Keratinocyte (primary cell): ENCODE measurements at places on chromosomes 11 and 22.

GRCh38 chr11:6111673-6112072 lies 4.2 kb downstream of the OR56B4 start:
- no peak for DNase-seq

GRCh38 chr11:74957937-74958629 lies 9.0 kb downstream of the SPCS2 start:
- DNase-seq = no peak

GRCh38 chr11:62592146-62592815 lies 958 bp upstream of the TUT1 start:
- DNase-seq = no peak

GRCh38 chr11:131694526-131695424 lies 324.4 kb downstream of the NTM start:
- no peak for DNase-seq

DNA sequence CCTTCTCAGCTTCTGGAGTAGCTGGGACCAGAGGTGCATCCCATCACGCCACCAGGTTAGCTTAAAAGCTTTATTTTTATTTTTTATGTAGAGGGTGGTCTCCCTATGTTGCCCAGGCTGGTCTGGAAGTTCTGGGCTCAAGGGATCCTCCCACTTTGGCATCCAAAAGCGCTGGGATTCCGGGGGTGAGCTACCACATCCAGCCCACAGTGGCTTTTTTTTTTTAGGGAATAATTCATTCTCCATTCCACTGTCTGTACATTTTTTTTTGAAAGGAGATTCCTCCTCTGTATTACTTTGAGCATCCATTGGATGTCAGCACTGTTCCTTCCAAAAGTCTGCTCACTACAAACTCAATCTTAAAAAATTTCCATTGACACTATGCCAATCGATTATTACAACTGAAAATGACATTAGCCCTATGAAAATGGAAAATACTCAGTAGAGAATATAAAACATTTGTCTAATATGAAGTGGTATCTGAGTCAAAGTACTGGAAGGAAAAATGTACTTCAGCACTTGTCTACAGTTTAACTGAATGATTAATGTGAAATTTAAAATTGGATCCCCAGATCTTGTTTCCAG lies 1.3 kb upstream of the LPXN start:
- DNase-seq = no peak

GRCh38 chr11:122923302-122923701 lies 40.7 kb downstream of the JHY start:
- DNase-seq = no peak

DNA sequence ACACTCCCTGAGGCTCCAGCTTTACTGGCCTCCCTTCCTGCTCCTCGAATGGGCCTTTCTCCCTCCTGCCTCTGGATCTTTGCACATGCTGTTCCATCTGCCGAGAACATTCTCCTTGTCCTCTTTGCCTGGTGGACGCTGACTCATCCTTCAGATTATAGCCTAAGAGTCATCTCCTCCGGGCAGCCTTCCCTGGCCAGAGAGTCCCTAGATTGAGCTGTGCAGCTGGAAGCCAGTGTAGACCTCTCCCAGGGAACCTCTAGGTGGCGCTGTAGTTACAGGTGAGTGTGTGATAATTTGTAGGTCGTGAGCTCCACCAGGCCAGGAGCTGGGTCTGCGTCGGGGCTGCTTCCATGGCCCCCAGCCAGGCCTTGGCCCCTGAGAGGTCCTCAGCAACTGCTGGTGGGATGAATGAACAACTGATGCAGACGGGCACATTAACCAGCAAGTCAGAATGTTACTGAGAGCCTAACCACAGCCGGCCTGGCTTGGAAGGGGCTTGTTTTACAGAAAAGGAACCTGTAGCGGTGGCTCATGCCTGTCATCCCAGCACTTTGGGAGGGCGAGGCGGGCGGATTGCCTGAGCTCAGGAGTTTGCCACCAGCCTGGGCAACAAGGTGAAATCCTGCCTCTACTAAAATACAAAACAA lies 8.7 kb downstream of the PNPLA5 start:
- DNase-seq = peak; percentile 53

GRCh38 chr22:16974298-16975084 lies 33.5 kb downstream of the GAB4 start:
- no peak for DNase-seq

DNA sequence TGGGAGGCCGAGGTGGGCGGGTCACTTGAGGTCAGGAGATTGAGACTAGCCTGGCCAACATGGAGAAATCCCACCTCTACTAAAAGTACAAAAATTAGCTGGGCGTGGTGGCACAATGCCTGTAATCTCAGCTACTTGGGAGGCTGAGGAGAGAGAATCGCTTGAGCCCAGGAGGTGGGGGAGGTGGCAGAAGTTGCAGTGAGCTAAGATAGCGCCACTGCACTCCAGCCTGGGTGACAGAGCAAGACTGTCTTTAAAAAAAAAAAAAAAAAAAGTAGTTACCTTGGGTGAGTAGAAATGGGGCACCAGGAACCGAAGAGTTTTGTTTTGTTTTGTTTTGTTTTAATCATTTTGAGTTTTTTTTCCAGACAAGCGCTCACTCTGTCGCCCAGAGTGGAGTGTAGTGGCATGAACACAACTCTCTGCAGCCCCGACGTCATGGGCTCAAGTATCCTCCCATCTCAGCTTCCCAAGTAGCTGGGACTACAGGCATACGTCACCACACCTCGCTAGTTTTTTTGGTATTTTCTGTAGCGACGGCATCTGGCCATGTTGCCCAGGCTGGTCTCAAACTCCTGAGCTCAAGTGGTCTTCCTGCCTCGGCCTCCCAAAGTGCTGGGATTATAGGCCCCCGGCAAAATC lies 15.8 kb downstream of the THAP12 start:
- no peak for DNase-seq

GRCh38 chr11:44811841-44812448 lies 85.2 kb downstream of the TSPAN18 start:
- no peak for DNase-seq

DNA sequence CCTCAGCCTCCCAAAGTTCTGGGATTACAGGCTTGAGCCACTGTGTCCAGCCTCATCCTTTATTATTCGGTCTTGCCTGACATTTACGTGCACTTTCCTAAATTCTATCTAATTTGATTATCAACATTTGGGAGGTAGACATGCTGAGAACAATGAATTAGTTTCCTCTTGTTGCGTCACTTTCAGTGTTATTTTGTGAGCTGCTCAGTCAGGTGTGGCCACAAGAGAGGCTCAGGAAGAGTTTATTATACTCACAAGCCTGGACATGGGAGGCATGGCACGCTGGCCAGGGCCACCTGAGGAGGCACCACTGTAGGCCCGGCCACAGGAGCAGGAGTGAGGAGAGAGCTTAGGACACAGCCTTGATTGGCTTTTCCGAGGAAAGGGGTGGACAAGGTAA lies 59.7 kb upstream of the RBFOX2 start:
- no peak for DNase-seq

DNA sequence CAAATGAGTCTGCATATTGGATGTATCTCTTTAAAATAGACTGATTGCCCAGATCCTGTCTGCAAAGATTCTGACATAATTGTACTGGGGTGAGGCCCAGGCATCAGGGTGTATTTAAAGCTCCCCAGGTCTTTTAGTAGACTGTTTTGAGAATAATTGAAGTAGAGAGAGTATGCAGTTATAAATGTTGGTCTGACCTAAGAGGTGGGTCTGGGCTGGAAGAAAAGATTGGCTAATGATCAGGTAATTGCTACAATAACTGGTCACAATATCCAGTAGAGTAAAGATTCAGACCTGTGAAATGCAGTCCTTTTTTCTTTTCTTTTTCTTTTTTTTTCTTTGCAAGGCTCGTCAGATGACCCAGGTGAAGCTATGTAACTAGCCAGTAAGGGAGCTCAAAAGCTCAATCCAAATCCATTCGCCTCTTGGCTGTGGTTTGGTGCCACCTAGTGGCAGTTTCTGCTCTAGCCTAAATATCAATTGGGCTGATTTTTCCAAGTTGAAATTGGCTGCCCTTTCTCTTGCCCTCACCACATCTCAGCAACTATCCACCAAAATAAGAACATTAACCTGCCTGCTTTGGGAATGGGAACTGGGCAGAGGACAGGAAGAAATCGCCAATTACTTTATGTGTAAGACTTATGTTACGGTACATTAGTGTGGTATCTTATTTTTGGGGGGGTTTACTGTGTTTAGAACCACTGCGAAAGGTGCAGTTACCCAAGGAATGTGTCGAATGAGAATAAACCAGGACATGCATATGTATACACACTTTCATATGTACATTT lies 45.9 kb downstream of the ZNF143 start:
- peak; percentile 32 for DNase-seq

DNA sequence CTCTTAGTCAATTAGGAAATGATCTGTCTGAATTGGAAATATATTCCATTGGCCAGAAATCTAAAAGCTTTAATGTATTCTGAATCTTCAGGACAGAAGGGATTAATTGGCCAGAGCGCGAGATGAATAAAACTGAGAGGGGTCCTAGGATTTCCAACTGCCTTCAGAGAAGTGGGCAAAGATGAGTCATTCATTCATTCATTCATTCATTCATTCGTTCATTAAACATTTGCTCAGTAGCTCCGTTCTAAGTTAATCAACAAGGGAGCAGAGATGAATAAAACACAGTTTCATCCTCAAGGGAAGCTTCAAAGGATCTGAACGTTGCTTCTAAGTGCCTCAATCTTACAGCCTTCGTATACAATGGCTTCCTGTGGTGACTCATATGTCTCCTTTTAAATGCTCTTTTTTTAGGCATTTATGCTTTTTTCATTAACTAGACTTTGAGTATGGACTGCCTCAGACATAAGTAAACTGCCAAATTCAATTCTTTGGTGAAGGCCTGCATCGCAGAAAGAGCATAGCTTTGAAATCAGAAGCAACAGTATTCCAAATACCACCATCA lies 537.4 kb upstream of the CCDC90B start:
- no peak for DNase-seq

- DNase-seq = no peak
These were observed 58.2 kb downstream of the RRAS2 start for GRCh38 chr11:14300661-14301304.
